ENCODE measurements at places on chromosomes 7 and 10.

- DNase-seq: no peak
Observed at GRCh38 chr10:116281775-116282174, 8.8 kb upstream of the GFRA1 start.

- peak; percentile 55 for DNase-seq
Observed at GRCh38 chr7:2670720-2671391, 17.1 kb upstream of the AMZ1 start.

GRCh38 chr10:25766213-25766612 is 167.8 kb upstream of the MYO3A start:
- DNase-seq: no peak

GRCh38 chr7:23043441-23043840 is 29.5 kb upstream of the HYCC1 start:
- no peak for DNase-seq

DNA sequence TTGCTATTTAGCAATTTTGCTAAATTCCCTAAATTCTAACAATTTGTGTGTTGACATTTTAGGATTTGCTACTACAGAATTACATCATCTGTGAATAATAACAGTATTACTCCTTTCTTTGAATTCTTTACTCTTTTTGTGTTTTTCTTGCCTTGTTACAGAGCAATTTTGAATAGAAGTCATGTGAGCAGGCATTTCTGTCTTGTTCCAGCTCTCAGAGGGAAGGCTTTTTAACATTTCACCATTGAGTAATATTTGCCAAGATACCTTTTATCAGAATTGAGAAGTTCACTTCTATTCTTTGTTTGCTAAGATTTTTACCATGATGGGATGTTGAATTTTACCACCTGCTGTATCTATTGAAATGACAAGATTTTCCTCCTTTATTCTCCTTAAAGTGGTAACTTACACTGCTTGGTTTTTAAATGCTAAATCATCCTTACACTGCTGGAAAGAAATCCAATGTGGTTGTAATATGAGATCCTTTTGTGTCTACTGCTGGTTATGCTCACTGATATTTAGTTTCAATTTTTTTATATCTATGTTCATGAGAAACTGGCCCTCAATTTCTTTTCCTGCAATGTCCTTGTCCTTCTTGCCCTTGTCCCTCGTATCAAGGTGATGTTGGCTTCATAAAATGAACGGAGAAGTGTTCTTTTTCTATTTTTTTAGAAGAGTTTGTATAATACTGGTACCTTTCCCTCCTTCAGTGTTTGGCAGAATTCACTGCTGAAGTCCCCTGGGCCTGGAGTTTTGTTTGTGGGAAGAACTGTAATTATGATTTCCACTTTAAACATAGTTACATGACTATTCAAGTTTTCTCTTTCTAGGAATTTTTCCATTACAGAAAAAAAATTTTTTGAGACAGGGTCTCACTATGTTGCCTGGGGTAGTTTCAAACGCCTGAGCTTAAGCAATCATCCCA is 50.3 kb upstream of the ATP6V0A4 start:
- peak; percentile 62 for DNase-seq

- no peak for DNase-seq
Observed at GRCh38 chr7:96676919-96677318, 32.7 kb downstream of the SEM1 start.

DNA sequence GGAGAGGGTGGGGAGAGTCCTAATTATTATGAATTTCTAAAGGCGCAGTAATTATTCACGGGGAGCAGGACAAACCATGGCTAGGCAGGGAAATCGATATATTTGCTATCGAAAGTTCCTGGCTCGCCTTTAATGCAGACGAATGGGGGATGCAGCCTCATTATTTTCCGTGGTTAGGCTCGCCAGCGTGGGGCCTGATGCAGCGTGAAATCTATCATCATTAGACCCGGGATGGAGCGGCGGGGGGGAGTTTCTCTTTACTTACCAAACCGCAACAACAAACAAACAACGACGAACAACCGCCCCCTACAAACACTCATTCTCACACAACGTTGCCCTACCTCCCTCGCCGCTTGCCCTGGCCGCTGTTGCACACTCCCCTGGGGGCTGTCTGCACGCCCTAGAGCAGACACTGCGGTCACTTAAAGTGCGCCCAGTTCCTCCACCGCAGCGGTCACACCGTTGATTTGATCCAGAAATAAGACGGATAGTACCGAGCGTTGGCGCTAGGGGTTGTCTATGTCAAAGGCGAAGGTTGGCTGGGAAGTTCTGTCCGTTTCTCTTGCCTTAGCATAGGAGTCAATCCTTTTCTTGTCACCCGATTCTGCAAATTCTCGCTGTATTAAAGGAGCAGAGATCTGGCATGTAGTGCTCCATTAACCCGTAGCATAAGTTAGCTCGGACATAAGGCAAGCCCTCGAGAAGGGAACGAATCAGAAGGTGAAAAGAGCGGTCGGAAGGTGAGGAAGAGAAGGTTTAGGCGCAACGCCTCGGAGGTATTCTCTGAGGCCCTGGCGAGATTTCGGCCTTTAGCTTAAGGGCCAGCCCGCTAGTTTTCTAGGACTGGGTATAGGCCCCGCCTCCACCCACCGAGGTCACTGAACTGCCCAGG is 10.4 kb downstream of the NXPH1 start:
- no peak for DNase-seq

GRCh38 chr10:73247509-73248258 is 629 bp upstream of the DNAJC9 start:
- no peak for DNase-seq

GRCh38 chr7:33986951-33987947 is 81.9 kb downstream of the BMPER start:
- DNase-seq: peak; percentile 40

GRCh38 chr10:43192884-43193283 is 54.6 kb downstream of the CSGALNACT2 start:
- no peak for DNase-seq

GRCh38 chr10:95477175-95477520 is 84.0 kb downstream of the SORBS1 start:
- DNase-seq: no peak

GRCh38 chr10:87918254-87918859 is 54.9 kb downstream of the PTEN start:
- no peak for DNase-seq

DNA sequence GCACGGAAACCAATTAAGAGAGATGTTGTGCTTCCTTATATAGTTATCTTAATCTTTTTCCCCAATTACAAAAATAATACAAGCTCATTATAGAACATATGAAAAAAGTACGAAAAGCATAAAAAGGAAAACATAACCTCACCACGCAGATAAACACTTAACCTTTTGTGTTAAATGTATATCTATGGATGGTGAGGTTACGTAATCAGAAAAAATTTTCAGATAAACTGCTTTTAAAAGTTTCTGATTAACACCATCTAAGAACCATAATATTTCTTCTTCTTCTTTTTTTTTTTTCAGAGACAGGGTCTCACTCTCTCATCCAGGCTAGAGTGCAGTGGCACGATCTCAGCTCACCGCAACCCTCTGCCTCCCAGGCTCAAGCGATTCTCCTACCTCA is 49.2 kb upstream of the SPOCK2 start:
- no peak for DNase-seq

GRCh38 chr10:84135836-84136235 is 3.5 kb upstream of the GHITM start:
- DNase-seq: no peak

- no peak for DNase-seq
Observed at GRCh38 chr10:26367771-26368170, 70.4 kb upstream of the APBB1IP start.

- no peak for DNase-seq
Observed at GRCh38 chr7:96017877-96018276, 245.5 kb downstream of the DYNC1I1 start.

DNA sequence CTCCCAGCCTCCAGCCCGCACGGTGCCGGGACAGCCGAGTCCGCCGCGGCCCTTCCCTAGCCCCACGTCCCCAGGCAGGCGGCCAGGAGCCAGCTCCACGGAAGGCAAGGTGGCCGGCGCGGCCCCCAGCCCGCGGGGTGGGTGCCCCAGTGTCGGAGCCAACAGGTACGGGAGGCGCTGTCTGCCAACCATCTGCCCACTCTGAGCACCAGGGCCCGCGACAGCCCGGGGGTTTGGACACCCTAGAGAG is 75.8 kb downstream of the CALN1 start:
- DNase-seq: no peak

DNA sequence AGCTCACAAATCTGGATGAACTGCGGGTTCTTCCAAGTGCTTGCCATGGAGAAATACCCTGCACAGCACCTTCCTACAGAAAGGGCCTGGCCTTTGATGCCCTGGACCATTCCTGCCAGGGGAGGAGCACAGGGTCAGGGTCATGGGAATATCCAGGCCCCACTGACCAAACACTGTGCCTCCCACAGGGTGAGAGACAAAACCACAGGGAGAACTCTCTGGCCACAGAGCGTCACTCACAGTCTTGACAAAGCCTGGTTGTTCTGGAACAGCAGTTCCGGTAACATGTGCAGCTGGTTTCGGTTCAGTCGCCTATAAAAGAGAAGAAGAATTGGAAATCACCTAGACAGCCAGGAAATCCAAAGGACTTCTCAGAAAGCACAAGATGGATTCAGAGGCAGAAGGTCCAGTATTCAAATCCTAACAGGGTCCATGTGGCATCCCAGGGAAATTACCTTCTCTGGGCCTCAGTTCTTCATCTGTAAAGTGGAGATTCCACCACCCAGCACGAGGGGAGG is 28.1 kb downstream of the SLIT1 start:
- no peak for DNase-seq

DNA sequence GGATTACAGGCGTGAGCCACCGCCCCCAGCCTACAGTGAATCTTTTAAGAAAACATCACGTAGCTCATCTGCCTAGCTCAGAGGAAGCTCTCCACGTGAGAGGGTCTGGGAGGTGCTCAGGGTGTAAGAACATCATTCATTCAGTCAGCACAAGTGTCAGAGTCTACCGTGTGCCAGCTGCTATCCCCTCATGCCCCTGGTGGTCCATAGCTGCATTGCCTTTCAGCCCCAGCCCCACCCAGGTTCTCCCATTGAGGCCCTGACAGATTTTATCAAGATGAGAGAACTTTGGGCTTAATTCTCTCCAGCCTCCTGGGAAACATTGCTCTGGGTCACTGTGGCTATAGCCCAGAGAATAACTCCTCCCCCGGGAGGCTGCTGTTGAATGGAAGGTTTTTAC is 45.1 kb downstream of the ZNF503 start:
- DNase-seq: no peak

DNA sequence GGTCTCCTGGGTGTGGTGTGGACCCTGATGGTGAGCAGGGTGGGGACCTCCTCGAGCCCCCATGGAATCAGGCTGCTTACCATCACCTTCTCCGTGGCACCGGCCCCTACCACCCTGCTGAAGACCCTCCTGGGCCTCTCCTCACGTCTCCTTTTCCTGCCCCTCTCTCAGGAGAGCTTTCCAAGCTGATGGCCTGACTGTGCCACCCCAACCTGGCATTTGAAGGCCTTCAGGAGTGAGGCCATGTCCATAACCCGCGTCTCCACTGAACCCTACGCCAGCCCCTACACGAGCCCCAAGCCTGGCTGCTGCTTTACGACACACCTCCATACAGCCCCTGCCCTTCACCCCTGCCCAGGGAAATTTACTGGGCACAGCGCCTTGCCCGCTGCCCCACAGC is 55.4 kb downstream of the ZRANB1 start:
- DNase-seq: no peak

GRCh38 chr10:71435571-71436267 is 39.0 kb downstream of the CDH23 start:
- no peak for DNase-seq

DNA sequence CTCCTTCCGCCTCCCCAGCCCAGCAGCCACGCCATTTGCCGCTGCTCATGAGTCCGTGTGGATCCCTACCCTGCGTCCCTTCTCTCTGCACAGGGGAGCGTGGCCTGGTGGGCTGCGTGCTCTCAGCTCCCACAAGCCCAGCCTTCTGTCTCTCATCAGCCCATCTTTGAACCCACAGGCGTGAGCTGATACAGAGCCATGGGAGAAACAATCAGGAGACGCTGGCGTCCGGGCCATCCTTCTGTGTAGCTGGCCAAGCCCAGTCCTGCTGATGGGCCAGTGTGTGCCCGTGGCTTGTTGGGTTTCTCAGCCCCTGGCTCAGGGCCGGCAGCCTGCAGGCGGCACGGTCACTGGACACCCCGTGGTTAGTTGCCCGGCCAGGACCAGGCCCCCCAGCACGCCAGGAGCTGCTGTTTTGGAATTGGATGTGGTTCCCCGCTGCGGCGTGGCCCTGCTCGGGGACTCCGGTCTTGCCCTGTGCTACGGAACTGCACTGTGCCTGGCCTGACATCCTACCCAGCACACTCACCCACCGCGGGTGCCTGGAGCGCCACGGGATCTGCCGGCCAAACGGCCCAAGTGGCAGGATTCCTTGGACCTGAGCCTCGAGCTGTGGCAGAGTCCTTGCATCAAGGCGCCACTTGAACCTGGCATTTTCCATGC is 88.9 kb downstream of the ELFN1 start:
- DNase-seq: no peak

DNA sequence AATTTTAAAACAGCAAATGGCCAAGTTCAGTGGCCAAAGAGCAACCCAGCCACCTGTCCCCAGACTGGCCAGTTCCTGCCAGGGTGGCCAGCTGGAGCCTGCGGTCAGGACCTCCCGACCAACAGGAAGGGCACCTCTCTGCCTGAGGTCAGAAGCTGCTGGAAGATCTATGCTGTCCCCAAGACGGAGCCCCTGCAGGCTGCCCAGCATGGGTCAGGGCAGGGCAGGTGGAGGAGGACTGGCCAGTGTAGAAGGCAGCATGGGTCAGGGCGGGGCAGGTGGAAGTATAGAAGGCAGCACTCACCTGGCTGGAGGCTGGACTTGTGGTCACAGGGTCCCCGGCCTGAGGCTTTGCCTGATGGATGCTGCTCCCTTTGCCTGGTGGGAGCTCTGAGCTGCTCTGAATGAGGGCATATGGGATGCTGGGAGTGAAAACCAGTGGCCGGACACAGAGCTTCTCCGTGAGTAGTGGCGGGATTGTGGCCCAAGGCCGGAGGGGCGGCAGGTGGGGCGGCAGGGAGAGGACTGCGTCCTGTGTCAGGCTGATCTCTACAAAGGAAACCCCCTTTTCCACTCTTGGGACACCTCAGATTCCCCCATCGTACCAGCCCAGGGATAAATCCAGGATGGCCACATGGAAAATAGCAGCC is 229.2 kb downstream of the TCERG1L start:
- DNase-seq: no peak

- DNase-seq: no peak
Observed at GRCh38 chr7:123242467-123243092, 42.8 kb upstream of the SLC13A1 start.

DNA sequence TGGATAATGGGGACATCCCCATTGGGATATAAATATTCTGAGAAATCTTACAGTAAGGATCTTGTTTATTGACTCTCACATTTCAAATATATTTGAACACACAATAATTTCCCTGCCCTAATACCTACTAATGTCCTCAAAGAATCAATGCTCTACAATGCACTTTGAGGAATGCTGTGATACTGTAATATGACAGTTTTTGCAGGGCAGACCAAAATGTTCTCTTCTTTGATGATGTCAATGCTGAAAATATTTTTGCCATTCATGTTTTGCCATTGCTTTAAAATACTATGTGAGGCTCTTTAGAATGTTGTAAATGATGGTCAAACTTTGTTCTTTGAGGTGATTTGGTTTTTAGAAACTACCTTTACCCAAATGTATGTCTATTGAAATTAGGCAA is 594.1 kb downstream of the INHBA start:
- DNase-seq: no peak

- no peak for DNase-seq
Observed at GRCh38 chr7:2735744-2736143, 47.7 kb downstream of the AMZ1 start.
